ENCODE measurements at places on chromosomes 7 and 10.
A peak's percentile ranks its signal among the peaks of the same experiment; 100 is the strongest.

DNA sequence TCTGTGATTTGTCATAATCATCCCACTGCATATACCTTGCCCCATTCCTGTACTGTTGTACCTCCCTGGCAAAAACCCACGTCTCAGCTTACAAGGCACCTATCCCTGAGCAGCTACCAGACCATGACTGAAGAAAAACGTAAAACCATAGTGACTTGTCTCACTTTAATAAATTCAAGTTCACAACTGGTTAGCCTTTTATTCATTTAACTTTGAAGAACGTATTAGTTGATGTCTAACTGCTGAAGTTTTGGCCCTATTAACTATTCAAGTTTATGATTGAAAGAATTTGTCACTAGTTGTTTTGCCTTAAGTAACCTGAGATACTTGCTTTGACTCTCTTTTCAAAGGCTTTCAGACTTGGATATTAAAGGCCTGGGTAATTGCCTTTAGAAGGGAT lies 59.7 kb downstream of the GALNT11 start:
- no peak for DNase-seq

DNA sequence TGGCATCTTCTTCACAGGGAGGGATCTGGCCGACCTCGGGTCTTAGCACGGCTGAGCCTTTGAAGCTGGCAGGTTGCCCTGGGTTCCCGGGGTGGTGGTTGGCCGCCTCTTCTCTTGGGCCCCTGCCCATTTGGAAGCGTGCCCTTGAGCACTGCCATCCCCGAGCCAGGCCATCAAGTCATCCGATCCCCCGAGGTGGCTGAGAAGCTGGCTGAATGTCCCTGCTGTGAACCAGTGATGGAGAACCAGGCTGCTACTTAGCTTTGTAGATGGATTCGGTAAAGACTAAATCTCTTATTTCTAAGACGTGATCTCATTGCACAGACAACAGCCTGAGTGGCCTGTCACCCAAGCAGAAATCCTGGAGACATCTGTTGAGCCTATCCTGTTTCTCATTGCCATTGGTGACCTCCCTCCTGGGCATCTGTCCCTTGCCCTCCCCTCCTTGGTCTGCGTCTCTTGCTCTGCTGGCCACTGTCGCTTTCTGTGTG lies 74.3 kb downstream of the GRK5 start:
- DNase-seq, result no peak

DNA sequence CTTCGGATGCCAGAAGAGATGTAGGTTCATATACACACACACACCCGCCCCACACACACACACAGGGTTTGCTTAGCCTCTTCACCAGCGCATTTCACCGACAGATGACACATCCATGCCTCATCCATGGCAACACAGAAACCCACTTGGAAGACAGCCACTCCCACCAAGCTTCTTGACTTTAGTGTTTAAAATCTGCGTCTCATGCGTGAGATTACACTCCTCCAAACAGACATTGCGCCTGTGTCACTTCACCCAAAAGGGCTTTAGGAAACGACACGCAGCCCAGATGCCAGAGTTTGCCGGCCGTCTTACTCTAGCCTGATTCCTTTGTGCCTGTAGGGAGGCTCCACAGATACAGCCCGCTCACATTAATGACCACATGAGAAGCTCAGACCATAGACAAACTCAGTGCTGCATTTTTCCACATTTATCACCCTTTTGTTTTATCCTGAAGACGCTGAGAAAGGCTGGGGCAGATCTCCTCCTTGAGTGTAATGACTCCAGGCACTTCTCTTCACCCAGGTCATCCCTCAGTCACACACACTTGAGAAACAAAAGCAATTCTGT lies 73.8 kb downstream of the DIP2C start:
- no peak for DNase-seq

DNA sequence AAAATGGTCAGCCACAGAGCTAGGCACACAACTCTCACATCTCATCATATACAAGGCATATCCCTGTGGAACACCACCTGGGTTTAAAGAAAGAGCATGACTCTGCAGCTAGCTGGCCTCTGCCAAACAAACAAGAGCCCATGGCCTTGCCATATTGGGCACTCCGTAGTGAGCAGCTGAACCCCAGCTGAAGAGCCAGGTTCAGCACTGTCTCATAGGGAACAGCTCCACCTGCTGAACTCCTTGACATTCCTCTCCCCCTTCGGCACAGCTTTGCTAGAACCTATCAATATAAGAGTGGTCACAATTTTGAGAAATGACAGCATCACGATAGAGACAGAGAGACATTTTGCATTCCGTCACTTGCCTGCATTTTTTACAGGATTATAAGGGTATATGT lies 20.0 kb downstream of the SORCS1 start:
- no peak for DNase-seq

GRCh38 chr7:146874722-146875121 lies 758.1 kb downstream of the CNTNAP2 start:
- DNase-seq, result no peak

- DNase-seq, result no peak
These were observed 90.5 kb downstream of the EXOC6 start for GRCh38 chr10:92938841-92939240.

GRCh38 chr7:112302566-112302965 lies 96.1 kb downstream of the ZNF277 start:
- DNase-seq, result no peak

- DNase-seq, result no peak
These were observed 11.3 kb upstream of the SHTN1 start for GRCh38 chr10:117016266-117016665.

DNA sequence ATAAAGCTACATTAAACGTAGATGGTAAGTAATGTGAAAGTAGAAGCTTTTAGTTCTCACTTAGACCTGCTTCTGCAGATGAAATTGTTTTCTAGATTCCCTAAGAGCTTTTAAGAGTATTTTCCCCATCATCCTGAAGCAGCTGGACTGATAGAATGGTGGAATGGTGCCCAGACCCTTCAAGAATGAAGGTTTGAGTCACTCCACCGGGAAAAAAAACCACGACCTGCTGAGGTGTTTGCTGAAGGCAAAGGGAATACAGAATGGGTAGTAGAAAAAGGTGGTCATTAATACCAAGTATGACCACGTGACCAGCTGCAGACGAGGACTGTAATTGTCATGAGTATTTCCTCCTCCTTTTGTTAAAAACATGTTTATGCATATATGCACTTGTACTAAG lies 79.2 kb upstream of the PTPRZ1 start:
- DNase-seq, result no peak

DNA sequence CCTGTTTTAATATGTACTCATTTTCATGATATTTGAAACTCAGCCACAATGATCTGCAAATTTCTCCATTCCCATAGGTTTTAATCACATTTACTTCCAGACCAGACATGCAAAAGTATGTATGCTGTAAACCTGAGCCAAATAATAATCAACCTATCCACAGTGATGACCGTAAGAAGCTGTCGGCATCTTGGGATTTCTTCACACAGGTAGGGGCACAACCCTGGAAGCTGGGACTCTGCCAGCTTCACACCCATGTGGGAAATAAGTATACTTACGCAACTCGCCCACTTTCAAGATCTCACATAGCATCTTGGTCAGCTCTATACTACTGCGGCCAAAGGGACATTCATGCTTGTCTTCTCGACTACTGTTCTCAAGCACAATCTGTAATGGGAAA lies 352.3 kb downstream of the ELMO1 start:
- no peak for DNase-seq

GRCh38 chr7:15764010-15764409 lies 77.5 kb upstream of the MEOX2 start:
- DNase-seq, result no peak

DNA sequence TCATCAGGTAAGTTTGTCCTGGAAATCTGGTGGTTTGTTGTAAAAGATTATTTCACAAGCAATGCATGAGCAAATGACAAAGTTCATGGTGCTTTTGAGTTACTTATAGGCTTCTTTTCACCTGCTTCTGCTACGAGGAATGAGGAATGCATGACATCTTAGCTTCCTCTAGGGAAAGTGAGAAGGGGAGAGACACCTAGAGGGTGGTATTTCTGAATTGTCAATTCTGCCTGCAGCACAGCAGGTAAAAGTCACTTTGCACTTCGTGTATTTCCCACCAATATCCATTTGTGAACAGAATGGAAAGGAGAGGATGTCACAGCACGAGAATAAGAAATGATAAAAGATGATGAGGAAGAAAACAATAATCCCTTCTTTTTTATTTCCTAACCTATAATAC lies 153.4 kb upstream of the FEZF1 start:
- no peak for DNase-seq

- no peak for DNase-seq
These were observed 22.2 kb downstream of the LIPK start for GRCh38 chr10:88728107-88728763.

- no peak for DNase-seq
These were observed 208.6 kb downstream of the LHFPL3 start for GRCh38 chr7:104536956-104537355.

GRCh38 chr10:132939957-132940790 lies 2.2 kb downstream of the CFAP46 start:
- no peak for DNase-seq

DNA sequence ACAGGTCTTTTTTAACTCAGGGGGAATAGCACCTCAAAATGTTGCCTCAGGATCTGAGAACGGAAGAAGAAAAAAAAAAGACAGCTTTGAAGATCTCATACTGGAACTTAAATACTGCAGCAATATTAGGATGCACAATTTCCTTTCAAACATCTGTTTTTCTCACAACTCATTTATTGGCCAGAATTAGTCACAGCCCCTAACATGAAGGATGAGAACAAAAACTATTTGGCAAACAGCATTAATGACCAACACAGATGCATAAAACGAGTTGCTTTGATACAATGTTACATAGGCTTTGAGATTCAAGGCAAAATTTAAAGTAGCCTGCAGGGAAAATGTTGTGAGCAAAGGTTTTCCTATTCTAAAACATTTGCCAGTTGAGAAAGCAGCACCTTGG lies 36.5 kb downstream of the JMJD1C start:
- no peak for DNase-seq

GRCh38 chr7:48429117-48429516 lies 257.9 kb downstream of the ABCA13 start:
- DNase-seq, result no peak

DNA sequence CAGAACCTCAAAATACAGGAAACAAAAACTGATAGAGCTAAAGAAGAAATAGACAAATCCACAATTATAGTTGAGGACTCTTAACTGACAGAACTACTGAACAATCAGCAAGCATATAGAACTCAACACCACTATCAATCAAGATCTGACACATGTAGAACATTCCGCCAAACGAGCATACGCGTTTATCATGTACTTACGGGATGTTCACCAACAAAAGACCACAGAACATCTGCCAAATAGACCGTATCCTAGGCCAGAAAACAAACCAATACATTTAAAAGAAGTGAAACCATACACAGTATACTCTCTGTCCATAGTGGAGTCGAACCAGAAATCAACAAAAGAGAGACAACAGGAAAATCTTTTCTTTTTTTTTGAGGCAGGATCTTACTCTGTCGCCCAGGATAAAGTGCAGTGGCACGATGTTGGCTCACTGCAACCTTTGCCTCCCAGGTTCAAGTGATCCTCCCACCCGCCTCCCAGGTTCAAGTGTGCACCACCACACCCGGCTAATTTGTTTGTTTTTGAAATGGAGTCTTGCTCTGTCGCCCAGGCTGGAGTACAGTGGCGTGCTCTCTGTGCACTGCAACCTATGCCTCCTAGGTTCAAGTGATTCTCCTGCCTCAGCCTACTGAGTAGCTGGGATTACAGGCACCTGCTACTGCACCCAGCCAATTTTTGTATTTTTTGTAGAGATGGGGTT lies 5.1 kb downstream of the GNA12 start:
- no peak for DNase-seq

- DNase-seq, result no peak
These were observed 77.8 kb downstream of the TCERG1L start for GRCh38 chr10:131233611-131234258.

DNA sequence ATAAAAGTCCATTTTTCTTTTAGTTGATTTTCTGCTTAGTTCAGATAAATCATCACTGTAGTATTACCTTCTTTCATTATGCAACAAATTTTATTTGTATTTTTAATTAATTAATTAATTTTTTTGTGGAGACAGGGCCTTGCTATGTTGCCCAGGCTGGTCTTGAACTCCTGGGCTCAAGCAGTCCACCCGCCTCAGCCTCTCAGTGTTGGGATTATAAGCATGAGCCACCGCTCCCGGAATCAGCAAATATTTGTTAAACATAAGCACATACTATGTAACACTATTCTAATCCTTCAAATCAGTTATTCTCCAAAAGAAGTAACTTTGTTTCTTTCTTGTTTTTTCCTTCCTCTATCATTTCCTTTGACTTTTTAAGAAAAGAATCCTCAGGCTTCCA lies 584.8 kb upstream of the ANKRD30A start:
- no peak for DNase-seq

- DNase-seq, result no peak
These were observed 17.2 kb downstream of the PANK1 start for GRCh38 chr10:89627830-89628229.

DNA sequence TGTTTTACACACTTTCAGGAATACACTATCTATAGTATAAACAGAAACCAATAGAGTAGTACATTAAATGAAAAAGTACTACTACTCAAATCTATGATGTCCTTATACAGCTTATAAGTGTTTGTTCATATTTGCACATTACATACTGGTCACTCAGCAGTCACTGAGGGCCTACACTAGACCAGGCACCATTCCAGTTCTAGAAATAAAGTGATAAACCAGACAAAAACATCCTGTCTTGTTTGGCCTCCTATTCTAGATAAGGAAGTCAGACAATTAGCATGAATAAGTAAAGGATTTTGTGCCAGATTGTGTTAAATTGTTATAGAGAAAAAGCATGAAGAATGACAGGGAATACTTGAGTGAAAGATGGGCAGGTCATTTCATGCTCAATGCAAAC lies 219.0 kb downstream of the CRPPA start:
- no peak for DNase-seq

DNA sequence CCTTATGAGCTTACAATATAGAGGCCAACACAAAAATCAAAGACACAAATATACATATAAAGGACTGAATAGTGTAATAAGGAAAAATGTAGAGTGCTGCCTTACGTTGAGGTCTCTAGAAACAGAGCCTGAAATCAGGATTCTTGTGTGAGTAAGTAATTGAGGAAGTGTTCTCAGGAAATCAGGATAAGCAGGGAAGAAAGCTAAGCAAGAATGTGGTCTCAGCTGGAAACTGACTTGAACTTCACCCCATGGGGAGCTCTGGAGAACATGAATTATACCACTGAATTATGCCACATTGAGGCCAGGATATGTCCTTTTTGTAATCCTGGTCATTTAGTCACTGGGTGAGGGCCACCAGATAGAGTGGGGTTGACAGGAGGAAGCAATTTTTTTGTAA lies 191.9 kb downstream of the ETV1 start:
- no peak for DNase-seq

DNA sequence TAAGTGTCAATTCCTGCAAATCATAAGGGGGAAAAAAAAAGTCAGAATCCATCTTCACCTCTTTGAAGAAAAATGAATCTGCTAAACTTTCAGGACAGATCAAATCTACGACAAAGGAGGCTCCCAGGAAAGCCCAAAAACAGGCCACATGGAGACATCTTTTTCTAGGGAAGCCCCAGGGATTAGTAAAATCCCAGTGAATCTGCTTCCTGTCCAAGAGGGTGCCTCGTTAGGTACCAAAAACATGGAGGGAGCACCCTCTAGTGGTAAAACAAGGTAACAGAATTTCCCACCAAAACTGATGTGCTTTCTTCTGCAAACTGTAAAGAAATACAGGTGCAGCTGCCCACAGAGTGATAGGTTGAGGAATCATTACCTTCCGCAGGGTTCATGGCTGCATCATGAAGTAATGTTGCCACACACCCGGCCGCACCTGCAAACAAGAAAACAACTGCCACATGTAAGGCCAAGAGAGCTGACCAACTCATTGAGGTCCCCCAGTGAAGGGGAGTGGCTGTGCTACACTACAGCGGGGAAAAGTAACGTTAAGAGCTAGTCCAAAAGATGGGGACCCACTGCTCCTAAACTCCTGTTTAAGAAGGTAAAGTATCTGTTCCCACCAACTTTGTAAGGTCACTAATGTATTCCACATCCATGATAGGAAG lies 7.9 kb downstream of the SLC25A28 start:
- peak; percentile 18 for DNase-seq
